ENCODE measurements at places on chromosomes 12 and 14. TPM values are rescaled to one million over a fixed set of nuclear protein-coding genes. Genes with fewer than 3 reads are reported as not detected.
A peak's percentile ranks its signal among the peaks of the same experiment; 100 is the strongest.

Gene SPIC
- total RNA-seq = 7.1 TPM

Gene PKP2
- 24.4 TPM for total RNA-seq

Gene TRMT61A
- total RNA-seq = 4.5 TPM

Gene CD4
- total RNA-seq = 41.6 TPM

Gene SNAPC1
- 1.9 TPM for total RNA-seq

Gene DCD
- total RNA-seq = not detected

Gene OTX2
- total RNA-seq = not detected

Gene TRIM9
- 0.93 TPM for total RNA-seq

Gene CDCA3
- 1.5 TPM for total RNA-seq

Gene SLCO1B1
- total RNA-seq = 126 TPM

GRCh38 chr12:117167769-117168168, 22.5 kb downstream of the FBXO21 start:
- no peak for DNase-seq

DNA sequence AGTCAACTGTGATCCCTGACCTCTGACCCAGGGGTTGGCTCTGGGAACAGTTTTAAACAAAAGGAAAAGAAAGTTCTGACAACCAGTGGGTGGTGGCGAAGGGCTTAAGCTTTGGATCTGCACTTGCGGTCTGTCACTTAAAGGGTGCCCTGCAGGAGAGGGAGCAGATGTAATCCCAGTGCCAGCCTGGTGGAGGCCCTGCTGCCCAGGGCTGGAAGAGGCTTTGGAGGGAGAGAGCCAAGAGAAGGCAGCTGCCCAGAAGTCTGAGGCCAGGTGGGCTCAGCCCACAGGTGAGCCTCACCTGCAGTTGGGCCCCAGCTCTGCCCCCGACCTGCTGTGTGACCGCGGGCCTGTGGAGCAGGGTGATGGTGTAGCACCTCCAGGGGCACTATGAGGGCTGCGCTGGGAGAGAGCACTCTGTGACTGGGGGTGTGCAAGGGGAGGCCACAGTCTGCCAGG, 19.1 kb downstream of the SH2B3 start:
- no peak for DNase-seq

GRCh38 chr14:51216602-51217001, 23.4 kb upstream of the TMX1 start:
- DNase-seq = no peak

GRCh38 chr14:73231981-73232851, 5.1 kb upstream of the PAPLN start:
- no peak for DNase-seq

DNA sequence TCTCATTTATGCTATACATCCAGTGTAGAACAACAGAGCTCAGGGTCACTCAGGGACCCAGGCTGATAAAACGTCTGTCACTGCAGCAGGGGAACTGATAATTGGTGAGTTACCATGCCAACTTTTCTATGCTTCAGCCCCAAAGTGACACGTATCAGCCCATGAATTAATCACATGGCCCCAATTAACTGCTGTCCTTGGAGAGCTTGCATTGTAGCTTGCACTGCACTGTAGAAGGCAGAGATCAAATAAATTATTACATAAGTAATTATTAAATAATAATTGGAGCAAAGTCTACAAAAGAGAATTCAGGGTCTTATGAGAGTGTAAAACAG, 144.6 kb downstream of the SUDS3 start:
- no peak for DNase-seq

GRCh38 chr12:57836442-57837375, 9.8 kb downstream of the CTDSP2 start:
- DNase-seq = peak; percentile 76

DNA sequence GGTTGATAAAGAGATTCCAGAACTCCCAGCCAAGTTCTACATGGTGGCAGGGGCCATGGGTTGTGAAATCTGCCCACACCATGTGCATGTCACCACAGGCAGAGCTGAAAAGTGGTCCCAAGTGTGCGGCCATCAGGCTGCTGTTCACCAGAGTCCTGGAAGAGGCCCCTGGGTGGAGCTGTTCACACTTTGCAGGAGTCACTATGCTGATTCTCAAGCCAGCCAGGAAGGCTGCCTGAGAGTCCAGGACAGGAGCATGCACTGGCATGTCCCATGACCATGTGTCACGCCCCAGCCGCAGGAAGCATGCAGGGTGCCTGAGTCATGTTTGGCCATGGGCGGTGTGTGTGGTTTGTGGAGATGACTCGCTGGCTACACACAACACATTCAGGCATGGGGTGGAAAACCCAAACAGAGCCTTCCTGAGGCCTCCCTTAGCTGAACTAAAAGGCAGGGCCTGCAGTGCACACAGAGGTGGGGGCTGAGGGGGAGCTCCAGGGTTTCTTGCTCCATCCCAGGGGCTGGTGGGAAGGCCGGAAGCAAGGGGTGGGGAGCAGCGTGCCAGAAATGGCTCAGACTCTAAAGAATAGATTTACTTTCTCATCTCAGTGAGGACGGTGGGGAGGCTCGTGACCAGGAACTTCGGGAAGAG, 19.4 kb downstream of the ABCB9 start:
- no peak for DNase-seq

- DNase-seq = peak; percentile 94
These were observed 110.5 kb downstream of the ARF6 start for GRCh38 chr14:50003213-50004021.

DNA sequence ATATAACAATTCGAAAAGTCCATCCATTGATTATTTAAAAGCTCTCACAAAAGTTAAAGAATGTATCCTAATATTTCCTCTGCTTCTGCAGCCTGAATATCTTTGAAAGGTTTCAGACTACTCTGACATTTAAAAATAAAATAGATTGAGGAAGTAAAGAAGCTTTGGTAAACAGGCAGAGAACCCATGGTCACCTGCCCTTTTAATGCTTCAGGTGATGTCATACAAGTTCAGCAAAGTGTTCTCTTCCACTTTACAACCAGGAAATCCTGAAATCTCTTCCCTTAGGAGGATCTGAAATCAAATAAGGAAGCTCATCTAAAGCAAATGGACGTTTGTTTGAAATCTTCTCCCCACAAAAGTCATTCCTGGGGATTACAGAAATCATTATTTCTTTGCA, 322.4 kb downstream of the PDZRN4 start:
- no peak for DNase-seq

GRCh38 chr12:98492580-98493140, 22.7 kb upstream of the TMPO start:
- peak; percentile 72 for DNase-seq

- DNase-seq = no peak
These were observed 137.1 kb downstream of the PTPRR start for GRCh38 chr12:70783455-70783854.

DNA sequence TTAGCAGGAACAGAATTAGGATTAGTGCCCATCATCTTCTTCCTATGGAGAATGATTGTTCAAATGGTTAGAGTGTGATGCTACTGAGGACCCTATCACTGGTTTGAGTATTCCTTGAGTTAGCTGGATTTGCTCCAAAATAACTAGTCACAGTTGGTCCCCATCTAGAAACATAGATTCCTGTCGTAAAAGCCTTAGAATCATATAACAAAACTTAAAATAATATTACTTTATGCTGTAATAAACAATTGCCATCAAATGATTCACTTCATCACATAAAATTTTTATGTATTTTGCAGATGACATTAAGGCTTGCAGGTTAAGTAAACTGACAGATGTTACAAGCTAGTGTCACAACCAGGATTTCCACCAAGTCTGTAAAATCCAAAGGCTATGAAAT, 209.8 kb downstream of the CCER1 start:
- no peak for DNase-seq

- DNase-seq = no peak
These were observed 20.6 kb upstream of the CEP170B start for GRCh38 chr14:104844306-104845032.

DNA sequence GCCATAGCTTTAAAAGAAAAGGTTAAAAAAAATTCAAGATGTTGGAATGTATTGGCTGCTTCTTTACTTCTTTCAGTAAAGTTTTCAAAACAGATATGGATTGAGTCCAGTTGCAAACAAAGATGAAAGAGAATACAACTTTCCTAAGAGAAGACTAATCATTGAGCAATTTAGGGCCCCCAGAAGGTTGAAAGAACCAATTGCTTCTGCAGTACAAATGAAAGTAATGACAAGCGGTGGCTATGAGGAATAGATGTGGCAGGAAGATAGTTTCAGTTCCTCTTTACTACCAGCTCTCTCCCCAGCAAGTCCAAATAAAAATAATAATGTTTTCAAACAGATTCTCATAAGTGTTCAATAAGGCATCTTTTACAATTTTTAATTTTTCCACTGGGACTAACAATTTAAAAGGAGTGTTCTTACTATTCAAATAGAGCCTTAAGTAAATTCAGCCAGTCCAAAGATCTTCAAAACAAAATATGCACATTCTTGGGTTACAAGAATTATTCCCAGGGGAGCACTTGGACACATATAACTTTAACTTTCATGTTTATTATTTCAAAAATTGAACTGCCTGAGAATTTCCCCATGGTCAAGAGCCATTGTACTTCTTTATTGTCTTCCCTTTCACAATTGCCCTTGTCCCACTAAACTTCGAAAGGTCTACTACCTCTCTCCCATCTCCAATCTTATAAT, 62.3 kb upstream of the PPP1R12A start:
- no peak for DNase-seq

DNA sequence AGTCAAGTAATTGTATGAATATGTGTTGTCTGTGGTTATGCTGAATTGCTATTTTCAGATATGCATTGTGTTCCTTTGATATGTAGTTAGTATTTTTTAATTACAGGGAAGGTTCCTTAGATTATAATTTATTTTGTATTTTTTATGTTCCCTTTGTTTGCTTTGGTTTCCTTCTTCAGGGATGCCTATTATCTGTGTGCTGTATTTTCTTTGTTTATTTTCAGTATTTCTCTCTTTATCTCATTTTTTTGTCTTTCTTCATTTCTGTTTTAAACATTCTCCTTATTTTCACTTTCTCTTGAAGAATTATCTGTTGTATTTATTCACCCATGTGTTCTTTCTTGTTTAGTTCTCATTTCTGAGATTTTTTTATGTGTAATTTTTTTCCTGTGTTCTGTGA, 163.1 kb downstream of the EMP1 start:
- DNase-seq = no peak

DNA sequence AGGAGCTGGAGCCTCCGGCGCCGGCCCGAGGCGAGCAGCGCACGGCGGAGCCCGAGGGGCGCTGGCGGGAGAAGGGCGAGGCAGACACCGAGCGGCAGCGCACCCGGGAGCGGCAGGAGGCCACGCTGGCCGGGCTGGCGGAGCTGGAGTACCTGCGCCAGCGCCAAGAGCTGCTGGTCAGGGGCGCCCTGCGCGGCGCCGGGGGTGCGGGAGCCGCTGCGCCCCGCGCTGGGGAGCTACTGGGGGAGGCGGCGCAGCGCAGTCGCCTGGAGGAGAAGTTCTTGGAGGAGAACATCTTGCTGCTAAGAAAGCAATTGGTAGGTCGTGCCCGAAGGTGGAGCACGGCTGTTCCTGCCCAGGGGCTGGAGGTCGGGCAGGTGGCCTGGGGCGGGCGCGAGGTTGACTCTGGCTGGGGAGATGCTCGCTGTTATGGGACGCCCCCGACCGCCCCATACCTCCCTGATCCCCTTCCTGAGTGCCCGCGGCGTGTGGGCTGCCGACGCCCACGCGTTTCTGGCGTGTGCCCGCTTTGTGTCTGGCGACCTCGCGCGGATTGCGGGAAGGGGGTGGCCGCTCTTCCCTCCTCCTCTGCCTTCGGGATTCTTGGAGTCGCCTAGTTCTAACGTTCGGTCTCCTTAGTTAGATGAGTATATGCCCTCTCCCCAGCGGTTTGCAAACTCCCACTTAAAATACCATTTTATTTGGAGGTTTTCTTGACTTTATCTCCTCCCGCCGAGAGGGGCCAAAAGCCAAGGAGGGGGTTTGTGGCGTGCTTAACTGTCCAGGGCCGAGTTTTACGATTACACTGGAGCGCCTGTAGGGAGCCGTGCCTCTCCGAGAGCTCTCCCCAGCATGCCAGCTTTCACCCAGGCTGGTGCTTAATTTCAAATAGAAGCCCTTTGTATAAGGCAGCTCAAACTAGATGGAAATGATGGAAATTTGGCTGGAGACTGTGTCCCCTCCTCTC, 752 bp downstream of the DACT1 start:
- DNase-seq = peak; percentile 38

DNA sequence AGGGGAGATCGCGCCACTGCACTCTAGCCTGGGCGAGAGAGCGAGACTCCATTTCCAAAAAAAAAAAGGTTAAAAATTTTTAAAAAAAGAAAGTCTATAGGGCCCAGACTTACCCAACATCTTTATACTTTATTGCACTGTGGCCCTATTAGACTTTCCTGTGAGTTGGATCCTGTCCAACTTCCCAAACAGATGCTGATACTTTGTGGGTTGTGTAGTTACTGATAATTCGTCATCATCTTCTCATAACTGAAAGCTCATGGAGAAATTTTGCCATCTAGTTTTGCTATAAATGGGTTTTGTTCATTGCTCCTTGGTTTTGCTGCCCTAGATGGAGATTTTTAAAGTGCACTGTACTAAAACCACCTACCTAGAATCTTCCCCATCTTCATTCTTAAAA, 31.1 kb downstream of the APOBEC1 start:
- no peak for DNase-seq

GRCh38 chr14:37122919-37123639, 49.3 kb downstream of the SLC25A21 start:
- DNase-seq = no peak

- DNase-seq = no peak
These were observed 72.7 kb downstream of the RIN3 start for GRCh38 chr14:92585981-92586937.

- no peak for DNase-seq
These were observed 191.2 kb upstream of the LMNTD1 start for GRCh38 chr12:25744313-25744712.

DNA sequence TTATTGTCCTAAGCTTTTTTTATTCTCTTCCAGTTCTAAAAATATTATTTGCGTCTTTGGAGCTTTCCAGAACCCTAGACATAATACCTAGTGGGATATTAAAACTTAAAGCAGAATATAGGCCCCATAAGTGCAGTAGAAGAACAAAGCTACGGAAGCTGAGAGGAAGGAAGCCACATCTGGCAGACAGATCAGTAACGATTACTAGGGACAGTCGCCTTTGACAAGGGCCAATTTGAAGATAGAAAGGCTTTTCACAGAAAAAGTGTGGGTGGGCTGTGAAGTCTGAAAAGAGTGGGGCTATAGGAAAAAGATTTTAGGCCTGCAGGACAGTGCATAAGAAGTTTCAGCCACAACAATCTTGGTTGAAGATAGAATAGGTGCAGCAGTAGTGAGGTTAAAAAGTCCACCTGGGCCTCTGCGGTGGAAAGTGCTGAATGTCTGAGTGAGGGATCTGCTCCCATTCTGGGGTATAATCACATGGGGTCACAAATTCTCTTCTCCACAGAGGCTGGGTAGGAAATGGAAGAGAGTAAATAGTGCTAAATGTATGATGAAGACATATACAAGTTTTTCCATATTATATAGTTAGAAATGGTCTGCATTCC, 114.5 kb downstream of the CMAS start:
- DNase-seq = no peak

All from right lobe of liver (tissue), 6 donors.